Activated B cell treated with CpG ODN at 0.5 μM for 24 hours (primary cell): ENCODE measurements at places on chromosomes 12 and 14. TPM values are rescaled to one million over a fixed set of nuclear protein-coding genes. Genes with fewer than 3 reads are reported as not detected.

DNA sequence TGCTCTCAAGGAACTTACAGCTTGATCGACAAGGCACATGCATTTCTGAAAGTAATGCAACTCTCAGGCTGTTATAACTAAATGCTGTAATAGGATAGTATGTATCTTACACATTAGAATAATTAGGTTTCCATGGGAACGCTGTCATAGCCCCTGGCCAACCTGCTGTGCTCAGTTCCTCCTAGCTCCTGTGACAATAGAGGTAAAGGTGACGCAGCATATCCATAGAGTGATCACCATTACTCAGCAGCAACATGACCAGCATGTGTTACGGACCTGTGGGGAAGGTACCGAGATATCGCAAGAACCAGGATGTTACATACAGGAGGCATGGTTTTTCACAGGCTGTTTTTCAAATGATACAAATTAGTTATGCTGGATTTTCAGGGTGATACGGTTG, 150.7 kb downstream of the CAND1 start:
- DNase-seq, result no peak

GRCh38 chr14:97486601-97487120, 689.5 kb downstream of the VRK1 start:
- no peak for DNase-seq

- DNase-seq, result peak; percentile 60
Observed at GRCh38 chr12:5988659-5989116, 43.6 kb upstream of the ANO2 start.

GRCh38 chr12:29241821-29242591, 92.9 kb downstream of the FAR2 start:
- DNase-seq, result no peak

- no peak for DNase-seq
Observed at GRCh38 chr14:97655169-97655948, 858.2 kb downstream of the VRK1 start.

GRCh38 chr12:83172441-83172840, 485.7 kb downstream of the TMTC2 start:
- no peak for DNase-seq

DNA sequence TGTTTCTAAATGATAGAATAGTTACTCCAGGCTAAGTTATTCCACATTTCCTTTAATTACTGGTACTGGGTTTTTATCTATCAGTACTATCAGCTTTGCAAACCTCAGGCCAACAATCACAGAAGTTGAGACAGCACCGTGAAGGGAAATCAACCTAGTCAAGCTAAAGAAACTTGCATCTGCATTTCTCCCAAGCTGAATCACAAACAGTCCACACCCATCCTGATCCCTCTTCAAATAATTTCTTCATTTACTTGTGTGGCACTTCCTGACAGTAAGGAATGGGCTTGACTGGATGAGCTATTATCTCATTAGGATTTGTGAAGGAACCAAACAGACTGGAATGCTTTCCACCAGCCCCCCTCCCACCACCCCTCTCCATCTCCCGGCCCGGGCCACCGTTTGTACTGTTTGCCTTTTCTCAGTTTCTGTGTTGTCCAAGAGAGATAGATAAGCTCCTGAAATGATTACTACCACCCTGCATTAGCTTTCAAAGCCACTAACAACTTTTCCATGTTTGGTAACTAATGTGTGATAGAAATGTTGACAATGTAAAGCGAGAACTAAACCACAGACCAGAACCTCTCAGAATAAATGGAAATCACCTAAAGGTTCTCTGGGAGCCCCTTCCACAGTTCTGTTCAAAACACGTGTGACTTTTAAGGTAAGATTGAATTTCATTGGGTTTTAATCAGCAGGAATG, 236.3 kb downstream of the SLC25A21 start:
- DNase-seq, result no peak

DNA sequence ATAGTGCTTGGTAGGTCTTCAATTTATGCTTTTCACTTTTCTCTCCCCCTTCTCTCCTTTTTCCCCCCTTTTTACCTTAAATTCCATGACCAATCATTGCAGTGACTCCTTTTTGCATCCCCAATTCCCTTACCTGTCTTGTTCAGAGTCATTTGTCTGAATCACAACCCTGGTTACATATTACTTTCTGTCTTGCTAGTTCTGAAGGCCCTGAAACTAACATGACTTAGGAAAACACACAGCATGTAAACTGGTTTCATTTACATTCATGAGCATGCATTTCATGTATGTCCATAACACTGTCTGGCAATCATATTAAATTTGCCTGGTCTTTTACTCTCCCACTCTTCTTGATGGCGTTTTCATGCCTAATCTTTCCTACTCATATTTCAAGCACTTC, 20.3 kb upstream of the FOXG1 start:
- no peak for DNase-seq

- no peak for DNase-seq
Observed at GRCh38 chr12:61137677-61138414, 1122.4 kb upstream of the USP15 start.

- no peak for DNase-seq
Observed at GRCh38 chr12:94290353-94290752, 142.0 kb downstream of the PLXNC1 start.

GRCh38 chr12:115227137-115227615, 543.2 kb upstream of the TBX3 start:
- no peak for DNase-seq

DNA sequence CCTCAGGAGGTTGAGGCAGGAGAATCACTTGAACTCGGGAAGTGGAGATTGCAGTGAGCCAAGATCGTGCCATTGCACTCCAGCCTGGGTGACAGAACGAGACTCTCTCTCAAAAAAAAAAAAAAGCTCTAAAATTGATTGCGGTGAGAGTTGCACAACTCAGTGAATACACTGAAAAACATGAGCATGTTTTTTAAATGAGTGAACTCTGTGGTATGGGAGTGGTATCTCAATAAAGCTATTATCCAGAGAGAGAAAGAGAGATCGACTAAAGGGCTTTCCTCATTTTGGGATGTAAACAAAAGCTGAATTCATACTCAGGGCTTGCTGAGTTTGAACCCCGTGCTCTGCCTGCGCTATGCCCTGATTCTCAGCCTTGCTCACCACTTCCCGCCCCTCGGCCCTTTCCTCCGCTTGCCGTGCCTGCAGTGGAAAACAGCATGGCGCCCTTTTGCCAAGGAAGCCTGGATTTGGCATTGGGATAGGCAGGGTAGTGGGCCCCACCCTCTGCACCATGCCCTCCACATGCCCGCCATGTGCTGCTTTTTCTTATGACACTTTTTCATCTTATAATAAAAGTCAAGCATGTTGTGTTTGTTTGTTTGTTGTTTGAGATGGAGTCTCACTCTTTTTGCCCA, 102.5 kb downstream of the LGMN start:
- no peak for DNase-seq

DNA sequence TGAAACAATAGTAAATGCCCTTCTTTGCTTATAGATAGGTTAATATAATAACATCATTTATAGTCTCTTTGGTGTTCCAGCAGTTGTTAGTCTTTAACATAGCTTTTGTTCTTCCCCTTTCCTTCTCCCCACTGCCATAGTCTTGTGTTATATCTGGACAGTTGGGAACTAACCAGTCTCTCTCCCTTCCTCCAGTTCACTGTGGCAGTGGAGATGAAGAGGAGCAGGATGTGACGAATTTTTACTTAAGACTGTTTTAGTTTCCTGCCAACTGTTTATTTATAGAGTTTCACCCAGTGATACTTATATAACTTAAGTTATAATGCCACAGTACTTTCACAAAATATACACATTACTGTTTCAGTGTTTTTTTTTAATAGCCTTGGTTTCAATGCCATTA, 277.4 kb downstream of the PDZRN4 start:
- DNase-seq, result no peak

The DIO3 gene
- total RNA-seq, result not detected in 2 replicates

The CCDC175 gene
- total RNA-seq, result not detected in 2 replicates

The TEAD4 gene
- total RNA-seq, result 0.27 TPM in 1 of 2 replicates, not detected in the other

The NAV3 gene
- not detected in 2 replicates for total RNA-seq

The FAM222A gene
- total RNA-seq, result 0.73 and 1.6 TPM in 2 replicates

The B4GALNT1 gene
- 0.31 and 0.51 TPM in 2 replicates for total RNA-seq
